Fibroblast of mammary gland (primary cell): ENCODE measurements at places on chromosomes 13 and 19.

DNA sequence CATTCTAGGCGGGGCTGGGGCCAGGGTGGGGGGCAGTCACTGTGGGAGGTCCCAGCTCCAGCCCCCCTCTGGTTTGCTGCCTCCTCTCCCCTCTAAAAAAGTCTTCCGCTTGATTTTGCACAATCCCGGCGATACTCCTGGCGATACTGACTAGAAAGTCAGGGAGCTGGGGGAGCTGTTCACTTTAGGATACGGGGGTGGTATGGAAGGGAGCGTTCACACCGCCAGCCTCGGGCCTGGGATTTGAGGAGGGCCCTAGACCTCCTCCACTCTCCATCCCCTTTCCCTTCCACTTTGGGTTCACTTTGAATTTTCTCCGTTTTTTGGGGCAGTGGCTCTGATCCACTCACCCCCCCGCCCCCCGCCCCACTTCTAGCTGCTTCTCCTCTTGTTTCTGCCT is 35.0 kb downstream of the KEAP1 start:
- DNase-seq: no peak

DNA sequence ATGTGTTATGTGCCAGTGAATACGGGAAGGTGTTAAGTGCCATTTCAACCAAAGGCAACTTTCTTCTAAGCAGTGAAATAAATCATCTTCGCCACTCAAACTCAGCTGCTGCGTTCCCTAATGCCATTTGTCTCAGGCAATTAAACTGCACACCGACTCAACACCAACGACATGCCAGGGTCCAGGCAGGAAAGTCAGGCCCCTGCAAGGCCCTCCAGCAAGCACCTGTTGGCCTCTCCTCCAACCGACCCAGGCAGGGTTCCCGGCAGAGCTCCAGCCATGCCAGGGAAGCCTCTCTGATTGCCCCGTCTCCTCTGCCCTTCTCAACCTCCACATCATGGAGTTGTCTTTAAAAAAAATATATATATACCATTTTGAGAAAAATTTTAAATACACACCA is 21.8 kb downstream of the SAFB2 start:
- DNase-seq: no peak

DNA sequence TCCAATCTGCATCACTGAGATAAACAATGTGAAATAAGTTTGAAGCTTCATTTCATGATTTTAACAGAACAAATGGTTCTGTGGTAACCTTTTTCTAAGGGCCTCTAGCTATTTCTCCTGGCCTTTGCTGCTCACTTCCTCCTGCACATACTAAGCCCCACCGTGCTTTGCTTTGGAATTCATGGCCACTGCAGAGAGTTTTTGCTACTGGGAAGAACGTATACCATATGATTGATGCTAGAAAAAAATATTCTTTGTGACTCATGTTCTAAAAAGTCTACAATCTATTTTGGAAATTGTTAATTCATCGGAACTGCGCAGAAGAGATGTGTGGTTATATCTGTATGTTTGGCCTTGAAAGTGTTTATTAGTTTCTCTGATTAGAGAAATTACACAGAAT is 747.3 kb downstream of the PCDH9 start:
- DNase-seq: no peak

DNA sequence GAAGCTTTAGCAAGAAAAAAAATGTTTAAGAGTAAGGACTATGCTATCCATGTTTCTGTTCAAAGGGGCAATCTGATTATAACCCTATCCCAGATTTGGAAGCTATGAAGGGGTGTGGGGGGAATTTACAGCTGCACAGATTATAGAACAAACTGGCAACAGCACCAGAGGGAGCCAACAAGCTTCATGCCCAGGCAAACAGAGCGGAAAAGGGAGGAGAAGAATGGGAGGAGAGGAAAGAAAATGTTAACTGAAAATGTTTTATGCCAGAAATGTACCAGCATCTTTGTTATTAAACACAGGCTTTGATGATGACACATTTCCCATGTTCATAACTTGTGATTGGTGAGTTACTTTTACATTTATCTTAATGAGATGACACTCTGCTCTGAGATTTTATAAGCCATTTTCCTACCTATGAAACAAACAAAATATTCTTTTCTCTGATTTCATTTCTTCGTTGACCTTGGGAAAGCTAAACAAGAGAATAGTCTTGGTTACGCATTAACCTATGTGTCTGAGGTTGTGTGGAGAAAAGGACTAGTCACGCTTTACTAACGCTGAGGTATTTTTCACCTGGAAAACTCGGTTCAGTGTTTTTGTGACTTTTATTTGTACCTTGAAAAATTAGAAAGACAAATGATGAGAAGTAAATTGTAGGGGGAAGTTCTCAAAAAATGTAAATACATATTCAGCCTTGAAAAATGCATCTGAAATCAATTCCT is 235.8 kb upstream of the MIR17HG start:
- no peak for DNase-seq

DNA sequence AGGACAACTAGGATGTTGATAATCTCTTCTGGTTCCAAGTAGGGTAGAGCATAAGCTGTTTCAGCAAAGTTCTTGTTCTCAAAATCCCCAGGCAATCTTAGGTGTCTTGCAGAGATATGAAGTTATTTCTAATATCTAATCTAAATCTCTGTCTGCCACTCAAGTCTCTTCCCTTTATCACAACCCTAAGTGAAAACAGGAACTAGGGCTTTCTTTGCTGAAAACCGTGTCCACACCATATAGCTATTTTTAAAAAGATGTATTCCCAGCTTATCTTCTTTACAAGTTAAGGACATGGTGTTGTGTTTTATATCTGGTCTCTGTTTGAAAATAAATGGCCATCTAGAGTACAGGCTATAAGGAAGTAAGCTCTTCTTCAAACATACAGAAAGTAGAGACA is 11.3 kb upstream of the RNASEH2B start:
- no peak for DNase-seq

DNA sequence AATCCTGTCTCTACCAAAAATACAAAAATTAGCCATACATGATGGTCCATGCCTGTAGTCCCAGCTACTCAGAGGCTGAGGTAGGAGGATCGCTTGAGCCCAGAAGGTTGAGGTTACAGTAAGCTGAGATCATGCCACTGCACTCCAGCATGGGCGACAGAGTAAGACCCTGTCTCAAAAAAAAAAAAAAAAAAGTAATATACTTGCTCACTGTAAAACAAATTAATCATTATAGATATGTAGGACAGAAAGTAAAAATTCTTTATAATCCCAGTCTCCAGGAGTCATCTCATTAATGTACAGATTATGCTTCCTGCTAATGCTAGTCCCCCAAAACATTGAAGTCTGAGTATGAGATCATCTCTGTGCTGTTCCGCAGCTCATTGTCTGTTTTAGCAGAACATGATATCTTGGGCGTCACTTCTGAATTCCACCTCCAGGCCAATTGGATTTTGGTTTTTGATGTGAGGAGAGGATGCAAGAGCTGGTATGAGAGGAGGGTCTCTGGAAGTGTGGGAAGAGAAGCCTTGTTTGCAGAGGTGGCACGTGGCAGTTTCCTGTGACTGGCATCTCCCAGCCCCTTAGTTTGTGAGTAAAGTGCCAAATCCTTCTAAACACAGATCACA is 75.4 kb upstream of the NPAS1 start:
- DNase-seq: no peak

GRCh38 chr19:6616011-6616410 is 25.1 kb upstream of the CD70 start:
- DNase-seq: peak; percentile 49

GRCh38 chr13:65606622-65607021 is 1623.5 kb downstream of the PCDH9 start:
- peak; percentile 55 for DNase-seq

- no peak for DNase-seq
These were observed 108.2 kb downstream of the UQCRFS1 start for GRCh38 chr19:29104605-29105241.

DNA sequence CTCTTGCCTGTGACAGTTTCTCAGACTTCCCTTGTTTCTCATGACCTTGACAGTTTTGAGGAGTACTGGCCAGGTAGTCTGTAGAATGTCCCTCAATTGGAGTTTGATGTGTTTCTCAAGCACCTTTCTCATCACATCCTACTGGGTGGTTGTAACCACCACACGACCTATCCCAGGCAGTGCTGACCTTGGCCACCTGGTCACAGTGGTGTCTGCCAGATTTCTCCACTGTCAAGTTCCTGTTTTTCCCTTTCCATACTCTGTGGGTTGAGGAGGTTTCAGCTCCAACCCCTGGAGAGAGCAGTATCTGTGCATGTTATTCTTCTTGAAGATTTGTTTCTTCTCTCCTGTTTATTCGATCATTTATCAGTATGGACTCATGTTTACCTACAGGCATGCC is 8.4 kb upstream of the UPF3A start:
- DNase-seq: no peak

DNA sequence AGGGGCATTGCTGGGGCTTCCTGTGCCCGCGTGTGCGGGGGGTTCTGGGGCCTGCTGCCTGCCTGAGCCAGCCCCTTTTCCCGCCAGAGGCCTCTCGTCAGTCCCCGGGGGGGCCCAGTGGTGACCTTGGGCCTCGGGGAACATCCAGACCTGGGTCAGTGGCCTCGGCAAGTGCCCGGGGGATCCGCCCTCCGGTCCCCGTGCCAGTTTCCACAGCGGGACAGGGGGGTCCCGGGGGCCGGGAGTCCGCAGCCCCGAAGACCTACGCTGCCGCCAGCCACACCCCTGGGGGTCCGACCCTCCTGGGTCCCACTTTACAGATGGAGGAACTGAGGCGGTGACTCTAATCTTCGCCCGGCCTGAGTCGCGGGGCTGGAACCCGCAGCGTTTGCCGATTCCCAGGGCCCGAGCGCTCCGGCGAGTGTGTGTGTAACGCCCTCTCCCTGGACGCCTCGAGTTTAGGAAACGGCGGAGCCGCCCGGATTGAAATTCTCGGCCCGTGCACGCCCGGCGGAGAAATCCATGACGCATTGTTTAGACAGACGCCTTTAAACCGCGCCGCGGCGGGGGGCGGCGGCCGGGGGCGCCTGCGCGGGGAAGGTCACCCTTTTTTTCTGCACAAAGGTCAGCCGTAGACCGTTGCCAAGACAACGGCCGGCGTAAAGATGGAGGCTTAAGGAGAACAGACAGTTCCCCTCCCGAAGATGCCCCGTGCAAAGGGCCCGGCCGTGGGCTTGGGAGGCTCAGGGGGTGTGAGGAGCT is 39.3 kb downstream of the EFNA2 start:
- peak; percentile 74 for DNase-seq

GRCh38 chr13:95254339-95254738 is 46.9 kb downstream of the ABCC4 start:
- DNase-seq: peak; percentile 18

GRCh38 chr13:74466864-74467263 is 332.7 kb upstream of the KLF12 start:
- DNase-seq: no peak

DNA sequence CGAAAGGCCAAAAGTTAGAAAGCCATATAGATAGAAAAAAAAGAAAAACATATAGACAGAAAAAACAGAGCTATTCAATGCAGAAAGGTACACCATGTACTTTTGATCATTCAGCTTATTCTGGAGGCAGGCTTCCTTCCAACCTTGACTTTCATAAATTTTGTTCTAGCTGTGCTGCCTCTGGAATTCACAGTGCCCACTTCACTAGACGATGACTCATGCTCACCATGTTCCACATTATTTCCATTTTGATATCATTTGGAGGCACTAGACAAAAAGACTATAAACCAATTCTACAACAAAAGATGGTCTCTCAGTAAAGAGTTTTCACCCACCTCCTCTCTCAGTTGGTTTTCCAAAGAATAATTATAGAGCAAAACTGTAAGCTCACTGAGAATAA is 229.0 kb upstream of the IPO5 start:
- no peak for DNase-seq

- DNase-seq: no peak
These were observed 33.1 kb downstream of the LNX2 start for GRCh38 chr13:27587095-27587746.

GRCh38 chr19:6556480-6557195 is 25.8 kb downstream of the TNFSF9 start:
- no peak for DNase-seq

GRCh38 chr13:20412691-20413355 is 112.8 kb downstream of the CRYL1 start:
- DNase-seq: no peak

DNA sequence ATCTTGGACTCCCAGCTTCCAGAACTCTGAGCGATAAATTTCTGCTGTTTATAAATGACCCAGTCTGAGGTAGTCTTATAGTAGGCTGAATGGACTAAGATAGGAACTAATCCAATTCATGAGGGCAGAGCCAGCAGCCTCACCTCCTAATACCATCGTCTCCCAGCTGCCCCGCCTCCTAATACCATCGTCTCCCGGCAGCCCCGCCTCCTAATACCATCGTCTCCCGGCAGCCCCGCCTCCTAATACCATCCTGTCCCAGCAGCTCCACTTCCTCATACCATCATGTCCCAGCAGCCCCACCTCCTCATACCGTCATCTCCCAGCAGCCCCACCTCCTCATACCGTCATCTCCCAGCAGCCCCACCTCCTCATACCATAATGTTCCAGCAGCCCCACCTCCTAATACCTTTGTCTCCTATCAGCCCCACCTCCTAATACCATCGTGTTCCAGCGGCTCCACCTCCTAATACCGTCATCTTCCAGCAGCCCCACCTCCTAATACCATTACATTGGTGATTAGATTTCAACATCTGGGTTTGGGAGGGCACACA is 2.4 kb upstream of the ARGLU1 start:
- peak; percentile 81 for DNase-seq

DNA sequence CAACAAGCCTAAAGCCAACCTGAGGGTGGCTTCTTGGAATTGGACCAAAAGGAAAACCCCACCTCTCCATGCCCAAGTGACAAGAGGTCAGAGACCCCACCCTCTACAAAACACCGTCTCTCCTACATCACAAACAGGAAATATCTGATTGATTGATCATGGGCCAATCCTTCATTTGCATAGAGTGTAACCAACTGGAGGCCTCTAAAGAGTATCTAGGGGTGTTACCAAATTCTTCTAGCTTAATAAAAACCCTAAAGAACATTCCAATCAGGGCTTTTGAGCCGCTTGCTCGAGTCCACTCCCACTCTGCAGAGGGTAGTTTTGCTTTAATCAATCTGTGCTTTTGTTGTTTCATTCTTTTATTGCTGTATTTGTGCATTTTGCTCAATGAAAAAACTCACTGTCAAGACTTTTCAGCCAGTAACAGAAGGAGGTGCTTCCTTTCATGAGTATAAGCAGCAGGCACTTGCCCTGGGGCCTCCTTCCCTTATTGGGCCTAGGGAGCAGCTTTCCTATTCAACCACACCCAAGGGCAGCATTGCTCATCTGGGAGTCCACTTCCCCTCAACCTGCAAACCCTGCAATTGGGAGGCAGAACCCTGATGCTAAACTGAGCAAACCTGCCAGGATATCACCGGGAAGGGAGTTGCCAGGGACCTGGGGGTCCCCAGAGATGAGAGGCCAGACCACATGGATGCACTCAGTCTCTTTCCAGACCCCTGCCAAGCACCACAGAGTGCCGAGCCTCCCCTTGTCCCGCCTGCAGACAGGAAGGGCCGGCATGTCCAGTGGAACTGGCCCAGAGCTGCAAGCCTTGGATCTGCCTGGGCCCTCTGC is 154.3 kb upstream of the VSTM2B start:
- DNase-seq: no peak

GRCh38 chr13:67769063-67769986 is 539.2 kb upstream of the PCDH9 start:
- no peak for DNase-seq

- no peak for DNase-seq
These were observed 188.7 kb downstream of the LHFPL6 start for GRCh38 chr13:39414339-39414738.

GRCh38 chr19:41616792-41617621 is 9.9 kb downstream of the CEACAM4 start:
- peak; percentile 3 for DNase-seq

GRCh38 chr19:33703821-33704220 is 82.1 kb downstream of the CHST8 start:
- DNase-seq: no peak
